ENCODE measurements at places on chromosomes 13 and 19.

- no peak for DNase-seq
Measured at GRCh38 chr13:113928685-113929627, 44.9 kb downstream of the C13orf46 start.

- DNase-seq, result no peak
Measured at GRCh38 chr13:43848001-43848649, 31.4 kb downstream of the CCDC122 start.

DNA sequence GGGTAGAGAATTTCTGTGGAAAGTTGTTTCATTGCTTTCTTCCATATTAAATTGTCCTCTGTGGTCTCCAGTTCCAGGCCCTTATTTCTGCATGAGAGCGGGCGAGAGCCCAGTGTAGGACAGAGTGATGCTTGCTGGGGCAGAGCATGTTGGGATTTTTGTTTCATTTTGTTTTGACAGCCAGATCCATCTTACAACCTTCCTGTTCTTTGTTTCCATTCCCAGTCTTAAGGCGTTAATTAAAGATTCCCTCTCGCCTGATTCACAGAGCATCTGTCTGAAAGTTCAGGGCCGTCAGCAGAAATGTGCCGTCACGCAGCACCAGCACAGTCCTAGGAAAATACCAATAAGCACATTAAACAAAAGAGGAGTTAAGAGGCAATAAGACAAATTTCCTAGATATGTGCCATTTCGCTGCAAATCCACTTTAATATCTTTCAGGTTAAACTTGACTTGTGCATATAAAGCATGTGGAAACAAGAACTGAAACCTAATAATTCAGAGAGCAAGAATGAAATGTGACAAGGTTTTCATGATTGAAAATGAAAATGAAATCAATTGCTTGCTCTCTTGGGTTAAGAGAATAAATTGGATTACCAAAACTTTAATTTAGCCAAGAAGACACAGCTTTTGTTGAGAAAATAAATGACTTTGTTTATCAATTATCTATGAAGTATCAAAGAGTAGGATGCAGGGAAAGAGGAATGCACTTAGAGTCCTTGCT lies 210.7 kb upstream of the SLC10A2 start:
- DNase-seq, result no peak

DNA sequence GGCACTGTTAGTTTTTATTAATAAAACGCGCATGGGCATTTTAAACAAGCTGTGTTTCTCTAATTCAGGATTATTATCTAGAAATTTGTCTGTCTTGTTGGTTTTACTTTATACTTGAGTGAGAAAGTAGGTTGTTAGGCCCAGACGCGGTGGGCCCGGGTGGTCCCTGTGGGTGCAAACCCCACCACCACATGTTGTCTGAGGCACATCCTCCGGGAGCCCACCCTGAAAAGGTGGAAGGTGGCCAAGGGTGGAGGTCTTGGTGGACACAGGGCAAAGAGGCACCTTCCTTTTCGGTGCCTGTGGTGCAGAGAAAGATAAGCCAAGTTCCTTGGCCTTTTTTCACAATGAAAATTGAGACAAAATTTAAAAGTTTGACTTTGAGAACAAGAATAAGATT lies 16.6 kb downstream of the ATP4B start:
- no peak for DNase-seq

DNA sequence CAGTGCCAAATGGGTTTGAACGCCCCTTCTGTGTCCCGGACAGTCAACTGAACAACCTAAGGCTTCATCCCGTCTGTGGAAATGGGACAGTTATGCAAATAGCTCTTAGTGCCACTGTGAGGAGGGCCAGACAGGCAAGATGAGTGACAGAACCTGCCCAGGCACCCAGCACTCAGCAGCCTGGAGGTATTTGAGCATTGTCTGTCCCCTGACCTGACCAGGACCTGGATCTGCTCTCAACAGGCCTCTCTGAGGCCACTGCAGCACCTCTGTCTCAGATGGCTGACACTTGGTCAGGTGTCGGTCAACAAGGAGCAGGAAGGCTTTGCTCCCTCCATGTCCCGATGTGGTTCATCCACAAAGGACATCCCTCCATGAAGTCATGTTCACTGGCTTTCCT lies 67.9 kb downstream of the CCDC70 start:
- DNase-seq, result no peak

DNA sequence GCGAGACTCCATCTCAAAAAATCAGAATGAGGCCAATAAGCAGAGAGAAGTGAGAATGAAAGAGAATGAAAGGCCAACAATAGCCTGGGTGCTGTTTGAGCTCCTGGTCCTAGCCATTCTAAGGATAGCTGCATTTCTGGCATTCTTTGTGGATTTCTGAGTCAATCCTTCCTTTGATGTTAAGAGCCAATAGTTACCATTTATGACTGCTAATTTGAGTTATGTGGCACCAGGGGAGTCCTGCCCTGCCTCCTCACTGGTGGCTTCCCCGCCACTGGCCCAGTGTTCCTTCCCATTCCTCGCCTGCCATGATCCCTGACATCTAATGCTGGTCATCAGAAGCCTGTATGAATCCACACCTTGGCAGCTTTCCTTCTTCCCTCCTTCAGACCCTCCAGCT lies 991.2 kb downstream of the UQCRFS1 start:
- no peak for DNase-seq

GRCh38 chr19:5339950-5340636 lies 519 bp downstream of the PTPRS start:
- no peak for DNase-seq

DNA sequence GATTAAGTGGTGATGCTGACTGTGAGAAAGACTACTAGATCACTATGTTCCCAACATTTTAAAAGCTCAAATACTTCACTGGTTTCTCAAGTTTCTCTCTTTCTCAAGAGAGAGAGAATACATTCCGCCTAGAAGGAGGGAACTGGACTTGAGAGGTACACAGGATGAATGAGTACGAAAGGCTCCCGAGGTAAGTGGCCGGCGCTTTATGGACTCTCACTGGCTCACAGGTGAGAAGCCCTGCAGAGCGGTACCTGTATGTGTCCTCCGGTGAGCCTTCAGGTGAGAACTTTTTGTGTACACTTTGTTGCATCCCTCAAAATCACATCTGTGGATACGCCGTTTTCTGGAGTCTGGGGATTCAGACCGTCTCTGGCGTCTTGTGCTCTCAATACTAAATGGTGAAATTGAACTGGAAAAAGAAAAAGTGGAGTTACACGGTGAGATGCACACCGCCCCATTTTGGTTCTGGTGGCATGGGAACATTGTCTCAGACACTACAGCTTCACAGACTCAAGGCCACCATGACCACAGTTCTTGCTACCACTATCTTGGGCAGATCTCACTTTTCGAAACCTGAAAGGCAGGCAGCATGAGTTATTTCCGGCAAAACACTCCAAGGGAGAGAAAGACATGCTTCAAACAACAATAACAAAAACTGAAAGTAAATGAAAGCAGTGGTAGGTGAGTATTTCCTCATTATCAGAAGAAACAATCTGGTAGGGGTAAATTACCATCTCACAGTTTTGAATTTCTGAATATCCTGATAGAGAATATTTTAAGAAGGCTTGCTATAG lies 418.9 kb downstream of the KLF12 start:
- DNase-seq, result no peak

- DNase-seq, result no peak
Measured at GRCh38 chr19:45098521-45099466, 5.8 kb downstream of the PPP1R37 start.

GRCh38 chr13:91123456-91124127 lies 223.9 kb upstream of the MIR17HG start:
- DNase-seq, result no peak

DNA sequence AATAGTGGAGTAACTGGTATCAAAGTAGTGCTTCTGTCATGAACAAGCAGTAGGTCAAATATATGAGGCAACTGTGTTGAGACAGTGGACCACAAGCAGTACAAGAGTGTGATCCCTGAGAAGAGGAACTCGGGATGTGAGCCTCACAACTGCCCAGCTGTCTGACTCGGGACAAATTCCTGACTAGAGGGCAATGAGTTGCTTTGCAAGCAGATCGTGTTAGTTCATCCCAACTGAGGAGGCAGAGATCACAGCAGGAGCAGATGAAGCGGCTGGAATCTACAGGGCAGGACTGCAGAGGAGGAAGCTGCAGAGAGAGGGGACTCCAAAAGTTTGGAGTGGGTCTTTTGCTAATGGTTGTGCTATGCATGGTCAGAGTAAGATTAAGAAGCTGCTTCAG lies 741.1 kb downstream of the DIAPH3 start:
- DNase-seq, result no peak

DNA sequence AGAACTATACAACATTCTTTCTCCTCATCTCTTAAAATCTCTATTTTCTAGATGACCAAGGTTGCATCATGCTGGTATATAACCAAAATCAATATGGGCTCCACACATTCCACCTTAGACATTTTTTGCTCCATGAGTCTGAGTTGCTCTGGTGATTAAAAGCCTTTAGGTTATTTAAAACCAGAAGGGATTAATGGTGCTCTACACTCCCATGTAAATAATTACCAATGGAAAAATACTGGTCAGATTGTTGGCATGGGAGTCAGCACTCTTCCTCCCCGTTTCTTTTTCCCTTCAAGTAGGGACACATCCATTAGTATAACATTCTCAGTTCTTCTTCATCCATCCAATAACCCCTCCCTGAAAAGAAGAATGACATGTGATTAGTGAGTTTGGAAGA lies 747.7 kb downstream of the PCDH17 start:
- no peak for DNase-seq

GRCh38 chr19:29507081-29507860 lies 18.5 kb upstream of the VSTM2B start:
- DNase-seq, result no peak

DNA sequence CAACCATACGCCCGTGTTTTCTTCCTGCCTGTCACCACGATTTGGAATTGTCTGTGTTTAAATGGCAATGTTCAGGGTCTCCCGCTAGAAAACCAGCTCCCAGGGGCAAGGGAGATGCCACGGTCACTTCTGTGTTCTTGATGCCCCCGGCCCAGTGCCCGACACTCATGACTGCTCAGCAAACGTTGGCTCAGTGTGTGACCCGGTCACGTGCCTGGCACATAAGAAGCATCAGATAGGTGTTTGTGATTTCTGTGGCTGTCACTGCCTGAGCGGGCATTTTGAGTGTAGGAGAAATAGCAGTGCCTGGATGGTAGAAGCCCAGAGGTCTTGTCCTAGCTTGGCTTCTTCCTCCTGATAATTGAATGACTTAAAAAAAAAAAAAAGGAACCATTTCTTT lies 15.5 kb downstream of the HDGFL2 start:
- DNase-seq, result no peak

DNA sequence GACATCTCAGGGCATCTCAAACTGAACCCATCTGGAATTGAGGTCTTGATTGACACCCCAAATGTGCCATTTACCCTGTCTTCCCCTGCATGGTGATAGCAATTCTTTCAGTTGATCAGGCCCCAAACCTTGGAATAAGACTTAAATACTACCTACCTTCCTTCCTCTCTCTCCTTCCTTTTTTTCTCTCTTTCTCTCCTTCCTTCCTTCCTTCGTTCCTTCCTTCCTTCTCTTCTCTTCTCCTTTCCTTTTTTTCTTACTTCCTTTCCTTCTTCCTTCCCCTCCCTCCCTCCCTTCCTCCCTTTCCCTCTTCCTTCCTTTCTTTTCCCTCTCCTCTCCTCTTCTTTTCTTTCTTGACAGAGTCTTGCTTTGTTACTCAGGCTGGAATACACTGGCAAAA lies 7.4 kb upstream of the GIPC1 start:
- no peak for DNase-seq

DNA sequence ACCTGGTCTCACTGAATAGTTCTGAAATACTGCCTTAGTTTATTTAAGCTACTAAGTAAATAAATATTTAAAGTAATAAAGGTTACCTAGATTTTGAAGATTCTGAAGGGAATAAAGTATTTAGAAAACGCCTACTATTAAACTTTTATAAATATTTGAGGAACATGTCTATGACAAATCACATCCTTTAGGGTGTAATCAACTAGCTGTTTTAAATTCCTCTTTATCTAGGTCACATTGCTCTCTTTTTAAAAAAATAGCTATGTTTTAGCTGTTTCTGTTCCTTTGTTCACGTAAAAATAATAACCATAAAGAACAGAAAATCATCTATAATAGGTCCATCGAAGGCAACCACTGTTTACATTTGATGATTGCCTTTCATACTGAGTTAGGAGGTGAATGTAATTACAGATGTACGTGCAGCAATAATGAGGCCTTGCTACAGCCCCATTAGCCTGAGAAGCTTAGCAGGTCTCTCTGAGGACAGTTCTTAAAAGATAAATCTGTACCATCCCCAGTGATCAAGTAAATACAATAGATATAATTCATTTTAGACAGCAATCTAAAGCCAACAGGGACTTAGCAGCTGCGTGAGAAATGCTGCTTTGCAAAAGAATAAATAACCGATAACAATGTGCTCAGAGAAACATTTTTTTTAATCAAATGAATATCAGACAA lies 449.5 kb downstream of the LIG4 start:
- DNase-seq, result no peak

- no peak for DNase-seq
Measured at GRCh38 chr13:20124303-20124702, 36.5 kb downstream of the GJA3 start.

DNA sequence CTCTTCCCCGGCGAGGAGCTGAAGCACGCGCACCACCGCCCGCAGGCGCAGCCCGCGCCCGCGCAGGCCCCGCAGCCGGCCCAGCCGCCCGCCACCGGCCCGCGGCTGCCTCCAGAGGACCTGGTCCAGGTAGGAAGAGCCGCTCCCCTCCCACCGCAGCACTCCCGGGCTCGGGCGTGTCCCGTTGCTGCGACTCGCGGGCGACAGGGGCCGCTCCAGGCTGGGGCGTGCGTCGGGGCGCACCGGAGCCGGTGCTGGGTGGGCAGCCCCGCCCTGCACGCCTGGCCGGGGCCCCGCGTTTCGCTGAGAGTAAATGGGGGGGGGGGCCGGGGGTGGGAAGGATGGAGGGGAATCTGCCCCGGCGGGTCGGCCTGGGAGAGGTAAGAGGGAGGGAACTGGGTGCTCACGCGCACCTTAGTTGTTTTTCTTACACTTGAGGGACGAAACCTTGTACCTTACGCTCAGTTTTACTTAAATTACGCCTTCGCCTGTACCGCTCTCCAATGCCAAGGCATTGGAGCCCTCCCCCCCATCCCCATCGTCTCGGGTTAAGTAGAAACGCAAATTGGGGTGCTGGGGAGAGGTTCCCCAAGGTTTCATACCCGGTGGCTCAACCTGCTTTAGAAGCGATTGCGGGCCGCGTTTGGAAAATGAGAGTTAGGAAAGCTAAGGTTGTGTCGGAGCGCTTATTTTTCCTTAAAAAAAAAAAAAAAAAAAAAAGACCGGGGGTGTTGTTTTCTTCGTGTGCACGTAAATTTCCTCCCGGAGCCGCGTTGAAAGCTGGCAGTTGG lies 850 bp downstream of the KLF5 start:
- DNase-seq, result no peak

DNA sequence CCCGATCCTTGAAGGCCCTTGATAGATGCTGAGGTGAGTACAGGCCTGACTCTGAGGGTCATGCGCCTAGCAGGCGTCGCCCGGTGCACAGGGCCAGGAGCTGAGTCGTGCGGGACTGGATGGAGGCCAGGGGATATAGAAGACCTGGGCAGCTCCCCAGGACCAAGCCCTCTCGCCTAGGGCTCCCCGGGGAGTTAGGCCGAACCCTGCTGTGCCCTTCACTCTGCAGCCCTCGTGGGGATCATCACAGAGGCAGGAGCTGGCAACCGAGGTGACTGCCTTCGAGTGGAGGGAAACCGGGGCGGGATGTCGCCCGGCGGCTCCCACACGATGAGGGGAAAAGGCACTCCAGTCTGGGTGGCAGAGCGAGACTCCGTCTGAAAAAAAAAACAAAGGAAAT lies 11.7 kb downstream of the CSNK1G2 start:
- no peak for DNase-seq

GRCh38 chr13:28671126-28671792 lies 12.3 kb downstream of the POMP start:
- DNase-seq, result no peak

Measured in cortex of kidney (tissue), 1 donor.